ENCODE measurements at places on chromosomes 4 and X.

GRCh38 chrX:9724711-9725110 lies 40.9 kb downstream of the GPR143 start:
- DNase-seq: no peak

DNA sequence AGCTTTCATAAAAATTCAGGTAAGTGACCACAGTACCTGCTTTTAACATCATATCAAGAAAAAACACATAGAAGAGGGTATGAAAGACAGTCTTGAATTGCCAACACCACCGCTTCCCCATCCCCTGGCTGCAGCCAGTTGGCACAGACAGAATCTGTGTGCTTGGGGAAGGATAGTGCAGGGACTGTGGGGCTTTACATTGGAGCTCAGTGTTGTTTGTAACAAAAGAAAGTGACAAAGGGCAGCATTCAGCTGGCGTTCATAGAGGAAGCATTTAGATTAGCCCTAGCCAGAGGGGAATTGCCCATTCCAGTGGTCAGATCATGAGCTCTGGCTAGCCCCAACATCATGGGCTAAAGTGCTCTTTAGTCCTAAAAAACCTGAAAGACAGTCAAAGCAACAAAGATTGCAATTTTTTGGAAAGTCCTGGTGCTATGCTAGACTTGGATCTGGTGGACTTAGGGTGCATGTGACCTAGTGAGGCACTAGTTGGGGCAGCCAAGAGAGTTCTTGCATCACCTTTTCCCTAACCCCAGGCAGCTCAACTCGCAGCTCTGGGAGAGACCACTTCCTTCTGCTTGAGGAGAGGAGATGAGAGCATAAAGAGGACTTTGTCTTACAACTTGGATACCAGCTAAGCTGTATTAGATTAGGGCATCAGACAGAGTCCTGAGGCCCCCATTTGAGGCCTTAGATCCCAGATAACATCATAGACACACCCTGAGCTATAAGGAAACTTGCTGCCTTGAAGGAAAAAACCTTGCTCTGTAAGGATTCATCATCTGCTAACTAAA lies 1602.4 kb upstream of the ADGRL3 start:
- peak; percentile 35 for DNase-seq

DNA sequence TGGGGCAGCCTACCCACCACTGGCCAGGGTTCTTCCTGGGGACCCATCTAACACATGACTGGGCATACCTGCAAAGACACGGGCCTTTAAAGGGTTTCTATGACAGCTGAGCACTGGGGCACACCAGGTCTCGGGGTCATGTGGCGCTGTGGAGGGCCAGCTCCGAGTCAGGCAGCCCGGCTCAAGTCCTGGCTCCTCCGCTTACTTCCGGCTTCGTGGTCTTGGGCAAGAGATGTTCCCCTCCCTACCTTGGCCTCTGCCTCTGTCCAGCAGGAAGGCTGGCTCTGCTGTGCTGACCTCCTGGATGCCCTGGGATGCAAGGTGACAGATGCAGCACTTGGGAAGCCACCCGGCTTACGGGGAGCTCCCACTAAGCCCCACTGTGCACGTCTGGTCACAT lies 37.6 kb downstream of the HTRA3 start:
- DNase-seq: no peak

GRCh38 chr4:140150886-140151698 lies 2.9 kb downstream of the MAML3 start:
- DNase-seq: peak; percentile 63

DNA sequence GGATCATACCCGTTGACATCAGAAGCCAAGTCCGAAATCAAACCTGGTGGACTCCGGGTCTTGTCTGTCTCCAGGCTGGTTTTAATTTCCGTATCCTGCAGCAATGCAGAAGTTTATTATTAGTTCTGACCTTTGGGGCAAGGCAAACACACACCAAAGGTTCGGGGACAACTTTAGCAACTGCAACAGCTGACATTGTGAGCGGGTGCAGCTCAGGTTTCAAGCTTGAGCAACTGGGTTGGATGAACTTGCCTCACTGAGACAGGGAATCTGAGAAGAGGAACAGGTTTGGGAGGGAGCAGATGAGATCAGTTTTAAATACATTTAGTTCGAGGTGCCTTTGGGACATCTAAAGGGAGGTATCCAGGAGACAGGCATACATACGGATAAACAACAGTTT lies 110.7 kb downstream of the GNL3L start:
- no peak for DNase-seq

All from hypothalamus (tissue), 51 donors.